NCI-H446 (cell line): ENCODE measurements at places on chromosomes 7 and 10.
A peak's percentile ranks its signal among the peaks of the same experiment; 100 is the strongest.

DNA sequence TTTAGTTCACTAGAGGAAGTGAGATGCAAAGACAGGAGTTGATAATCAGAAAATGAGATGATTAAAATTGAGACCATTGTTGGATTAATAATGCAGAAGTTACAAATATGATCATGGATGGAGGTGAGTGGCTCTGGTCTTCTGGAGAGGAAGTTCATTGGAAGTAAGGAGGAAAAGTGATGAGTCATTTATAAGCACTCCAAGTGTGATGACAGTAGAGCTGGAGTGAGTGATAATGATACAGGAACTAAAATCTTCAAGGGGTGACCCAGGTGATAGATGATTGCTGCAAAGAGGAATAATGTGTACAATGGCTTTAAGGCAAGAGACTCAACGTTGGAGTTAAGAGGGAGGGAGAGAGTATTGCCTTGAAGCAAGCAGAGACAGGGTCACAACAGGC is 20.7 kb downstream of the ZNF32 start:
- DNase-seq: no peak

GRCh38 chr10:113447278-113447677 is 105.6 kb upstream of the HABP2 start:
- DNase-seq: no peak

- no peak for DNase-seq
These were observed 8.8 kb downstream of the TRIM8 start for GRCh38 chr10:102653060-102653459.

DNA sequence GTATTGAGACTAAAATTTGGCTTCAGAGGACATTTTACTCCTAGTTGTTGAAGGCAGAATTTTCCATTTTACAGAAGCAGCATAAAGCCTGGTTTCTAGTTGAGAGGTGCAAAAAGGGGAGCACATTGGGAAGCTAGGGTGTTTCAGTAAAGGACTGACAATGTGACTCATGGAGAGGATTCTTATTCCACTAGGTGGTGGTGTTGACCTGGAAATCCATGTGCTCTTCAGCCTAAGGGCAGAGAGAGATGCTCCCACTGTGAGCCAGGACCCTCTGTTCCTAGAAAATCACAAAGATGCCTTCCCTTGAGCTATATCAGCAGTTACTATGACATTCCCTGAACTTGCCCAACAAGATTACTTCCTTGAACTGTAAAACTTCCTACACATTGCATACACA is 687.8 kb downstream of the IPMK start:
- DNase-seq: peak; percentile 35

DNA sequence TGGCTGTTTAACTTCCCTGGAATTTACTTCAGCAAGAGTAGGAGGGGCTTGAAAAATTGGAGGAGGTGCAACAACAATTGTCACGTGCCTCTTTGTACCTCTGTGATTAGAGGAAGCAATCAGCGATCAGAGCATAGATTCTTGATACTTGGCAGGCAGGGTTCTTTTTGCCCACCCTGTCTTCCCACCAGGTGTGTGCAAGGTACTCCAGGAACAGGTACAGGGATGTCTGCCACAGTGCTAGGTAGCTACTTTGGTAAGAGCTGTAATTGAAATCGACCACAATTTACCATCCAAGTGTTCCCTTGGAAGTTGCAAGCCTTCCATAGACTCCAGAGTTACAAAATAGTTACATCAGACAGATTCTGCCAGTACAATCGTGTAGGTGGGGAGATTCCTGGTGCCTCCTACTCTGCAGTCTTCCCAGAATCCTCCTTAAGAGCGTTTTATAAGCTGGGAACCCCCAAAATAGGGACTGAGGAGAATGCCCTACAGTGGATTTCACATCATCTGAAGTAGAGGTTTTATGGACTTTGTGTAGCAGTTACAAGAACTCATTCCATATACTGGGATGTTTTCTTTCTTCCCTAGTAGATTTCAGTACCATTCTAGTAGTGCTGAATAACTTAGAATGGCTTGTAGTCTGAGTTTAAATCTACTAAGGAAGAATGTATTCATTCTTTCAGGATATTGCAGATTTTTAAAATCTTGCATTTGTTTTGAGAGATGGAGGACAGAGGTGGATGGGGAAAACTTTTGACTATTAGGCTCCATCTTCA is 101.9 kb downstream of the EXOC4 start:
- no peak for DNase-seq

DNA sequence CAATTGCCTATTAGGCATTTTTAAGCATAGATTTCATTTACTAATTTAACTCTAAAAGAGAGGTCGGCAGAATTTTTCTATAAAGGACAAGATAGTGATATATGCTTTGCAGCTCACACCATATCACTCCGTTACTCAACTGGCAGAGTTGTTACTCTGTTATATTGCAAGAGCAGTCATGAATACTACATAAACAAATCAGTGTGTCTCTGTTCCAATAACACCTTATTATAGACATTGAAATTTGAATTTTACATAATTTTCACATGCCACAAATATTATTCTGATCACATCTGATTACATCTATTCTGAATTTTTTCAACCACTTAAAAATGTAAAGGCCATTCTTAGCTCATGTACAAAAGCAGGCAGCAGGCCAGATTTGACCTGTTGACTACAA is 853.9 kb upstream of the LRRTM3 start:
- no peak for DNase-seq

DNA sequence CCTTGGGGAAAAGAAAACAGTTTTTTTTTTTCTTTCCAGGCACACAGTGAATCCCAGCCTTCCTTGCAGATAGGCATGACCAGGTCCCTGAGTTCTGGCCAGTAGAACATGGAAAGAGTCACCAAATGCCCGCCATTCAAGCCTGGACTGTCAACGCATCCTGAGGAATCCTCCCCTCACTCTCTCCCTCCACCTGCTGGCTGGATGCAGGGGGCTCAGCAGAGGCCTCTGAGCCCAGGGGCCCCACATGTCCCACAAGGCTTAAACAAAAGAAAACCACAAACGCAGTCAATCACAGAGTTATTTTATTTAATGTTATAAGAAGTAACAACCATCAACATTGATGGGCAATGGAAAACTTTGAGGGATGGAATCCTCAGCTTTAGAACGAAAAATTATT is 93.1 kb downstream of the JCAD start:
- DNase-seq: no peak

DNA sequence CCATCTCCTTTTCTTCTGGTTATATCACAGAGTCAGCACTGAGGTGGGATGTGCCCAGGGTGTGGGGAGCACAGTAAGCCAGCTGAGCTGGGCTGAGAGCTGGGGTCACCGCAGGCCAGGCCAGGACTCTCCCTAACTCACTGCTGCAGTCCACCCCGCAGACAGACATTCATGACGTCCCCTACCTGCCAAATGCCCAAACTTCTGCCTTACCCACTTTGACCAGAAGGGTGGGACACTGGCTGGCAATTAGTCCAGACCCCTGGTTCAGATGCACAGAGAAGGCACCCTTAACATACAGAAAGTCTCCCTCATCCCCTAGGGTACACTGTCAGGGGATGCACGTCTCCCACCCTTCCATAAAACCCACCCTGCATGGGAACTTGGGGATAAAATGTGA is 2.1 kb downstream of the DRGX start:
- no peak for DNase-seq

GRCh38 chr10:86785968-86786367 is 29.5 kb downstream of the BMPR1A start:
- DNase-seq: no peak

GRCh38 chr7:47945261-47946015 is 2.8 kb downstream of the PKD1L1 start:
- DNase-seq: peak; percentile 70

- no peak for DNase-seq
These were observed 646 bp downstream of the SGCE start for GRCh38 chr7:94655126-94655847.

DNA sequence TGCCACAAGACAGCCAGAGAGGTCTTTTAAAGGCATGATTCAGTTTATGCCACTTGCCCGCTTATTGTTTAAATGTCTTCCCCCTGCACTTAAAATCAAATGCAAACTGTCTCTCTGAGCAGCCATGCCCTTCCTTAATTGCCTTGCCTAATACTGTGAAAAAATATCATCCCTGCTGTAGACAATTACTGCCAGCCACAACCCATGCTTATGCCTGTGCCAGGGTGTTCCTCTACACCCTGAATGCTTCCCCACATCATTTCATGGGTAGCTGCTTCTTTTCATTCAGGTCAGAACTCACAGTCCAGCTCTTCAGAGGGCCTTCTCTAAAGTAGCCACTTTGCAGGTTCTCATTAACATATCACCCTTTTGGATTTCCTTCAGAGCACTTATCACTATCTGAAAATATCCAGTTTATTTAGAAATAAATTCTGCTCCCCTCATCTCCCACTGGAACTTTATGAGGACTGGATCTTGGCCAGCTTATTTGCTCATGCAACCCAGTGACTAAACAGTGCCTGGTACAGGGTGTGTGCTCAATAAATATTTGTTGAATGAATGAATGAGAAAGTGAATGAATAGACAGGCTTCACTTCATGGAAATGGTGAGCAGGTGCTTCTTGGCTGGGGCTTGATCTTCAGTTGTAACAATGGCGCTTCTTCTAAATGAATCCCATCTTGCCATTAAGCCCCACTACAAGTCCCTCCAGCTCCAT is 162.4 kb upstream of the MDFIC start:
- DNase-seq: peak; percentile 20
